ENCODE measurements at places on chromosomes 16 and 17.
A peak's percentile ranks its signal among the peaks of the same experiment; 100 is the strongest.

DNA sequence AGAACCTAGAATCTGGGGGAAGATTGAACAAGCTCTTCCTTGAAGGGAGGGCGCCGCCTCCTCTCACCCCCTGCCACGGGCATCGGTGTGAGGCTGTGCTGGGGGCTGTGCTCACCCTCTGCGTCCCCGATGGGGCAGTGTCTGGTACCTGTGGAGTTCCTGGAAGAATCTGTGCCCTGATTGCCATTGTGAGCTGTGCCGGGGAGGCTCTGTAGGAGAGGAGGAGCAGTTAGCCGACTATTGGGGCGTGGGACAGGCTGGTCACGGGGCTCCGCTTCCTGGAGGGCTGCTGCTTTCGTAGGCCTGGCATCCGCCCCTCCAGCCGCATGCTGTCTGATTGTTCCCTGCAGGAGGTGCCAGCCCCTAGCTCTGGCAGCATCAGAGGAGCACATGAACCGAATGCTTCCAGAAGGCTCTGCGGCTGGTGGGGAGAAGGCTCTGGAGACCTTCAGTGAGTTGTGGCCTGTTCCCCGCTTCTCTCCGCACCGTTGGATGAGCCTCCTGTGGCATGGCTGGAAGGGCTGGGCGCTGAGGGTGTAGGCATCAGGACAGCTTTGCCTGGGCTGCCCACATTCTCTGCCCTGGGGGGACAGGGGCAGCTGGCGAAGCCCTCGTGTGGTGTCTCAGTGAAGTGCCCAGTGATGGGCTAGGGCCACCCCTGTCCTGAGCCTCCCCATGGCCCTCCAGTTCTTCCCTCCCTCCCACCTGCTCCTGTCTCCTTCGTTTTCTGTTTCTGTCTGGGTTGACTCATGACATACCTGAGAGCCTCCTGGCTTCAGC is 86.9 kb downstream of the SEC14L1 start:
- H3K27ac ChIP-seq, result no peak overlapping the region
- no peak overlapping the region for H3K4me3 ChIP-seq
- H3K27me3 ChIP-seq, result no peaks in the 10 kb centered on the region
- no peaks in the 10 kb centered on the region for H3K36me3 ChIP-seq
- DNase-seq, result no peak

- peak; percentile 61 for DNase-seq
- H3K27ac ChIP-seq, result no peak overlapping the region
- no peaks in the 10 kb centered on the region for H3K27me3 ChIP-seq
- H3K36me3 ChIP-seq, result no peaks in the 10 kb centered on the region
- peaks cover 10% of the 10 kb centered on the region for H3K4me1 ChIP-seq
These were observed 9.6 kb upstream of the EIF1 start for GRCh38 chr17:41678907-41679739.

DNA sequence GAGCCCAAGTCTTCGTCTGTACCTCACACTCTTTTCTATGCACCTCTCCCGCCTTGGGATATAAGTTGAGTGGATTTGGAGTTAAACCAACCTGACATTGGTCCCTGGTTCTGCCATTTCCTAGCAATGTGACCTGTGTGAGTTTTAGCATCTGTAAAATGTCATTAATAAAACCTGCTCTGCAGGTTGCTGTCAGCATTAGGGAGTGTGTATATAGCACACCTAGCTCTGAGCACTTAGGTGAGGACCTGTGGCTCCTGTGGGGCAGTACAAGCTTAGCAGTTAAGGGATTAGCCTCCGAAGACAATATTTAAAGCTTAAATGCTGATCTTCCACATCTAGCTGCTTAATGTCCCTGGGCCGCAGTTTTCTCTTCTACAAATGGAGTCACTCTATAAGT is 248.0 kb downstream of the TMEM114 start:
- no peak overlapping the region for H3K27ac ChIP-seq
- H3K27me3 ChIP-seq, result no peaks in the 10 kb centered on the region
- no peak overlapping the region for H3K4me3 ChIP-seq
- DNase-seq, result no peak
- no peaks in the 10 kb centered on the region for H3K4me1 ChIP-seq

DNA sequence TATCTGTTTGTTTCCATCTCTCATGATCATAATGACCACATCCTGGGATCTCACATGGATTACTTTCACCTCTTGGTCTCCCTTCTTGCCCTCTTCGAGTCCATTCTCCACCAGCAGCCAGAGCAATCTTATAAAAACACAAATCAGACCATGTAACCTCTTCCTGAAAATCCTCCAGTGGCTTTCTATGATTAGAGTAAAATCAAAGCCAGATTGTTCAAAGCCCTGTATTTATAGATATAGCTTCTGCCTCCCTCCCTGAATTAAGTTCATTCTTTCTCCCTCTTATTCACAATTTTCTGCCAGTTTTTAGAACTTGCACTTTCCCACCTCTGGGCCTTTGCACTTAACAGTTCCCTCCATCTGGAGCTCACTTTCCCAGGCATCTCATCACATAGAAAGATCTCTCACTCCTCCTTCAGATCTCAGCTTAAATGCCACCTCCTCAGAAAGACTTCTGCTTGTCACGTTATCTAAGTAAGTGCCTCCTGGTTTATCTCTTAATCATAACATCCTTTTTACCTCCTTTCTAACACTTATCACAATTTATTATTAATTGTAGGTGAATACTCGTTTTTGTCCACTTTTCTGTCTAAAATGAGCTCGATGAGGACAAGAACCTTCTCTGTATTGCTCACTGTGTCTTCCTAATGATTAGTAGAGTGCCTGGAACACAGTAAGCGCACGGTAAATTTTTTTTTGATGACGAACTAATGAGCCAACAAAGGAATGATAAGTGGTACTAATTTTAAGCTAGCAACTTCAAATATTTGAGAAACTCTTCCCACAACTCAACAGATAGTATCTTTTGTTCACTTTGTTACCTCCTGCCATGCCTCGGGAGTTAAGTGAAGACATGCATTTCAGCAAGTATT is 80.5 kb downstream of the CYB561 start:
- no peak overlapping the region for H3K4me3 ChIP-seq
- no peaks in the 10 kb centered on the region for H3K36me3 ChIP-seq
- no peak for DNase-seq
- H3K27me3 ChIP-seq, result no peaks in the 10 kb centered on the region
- H3K27ac ChIP-seq, result no peak overlapping the region
- no peaks in the 10 kb centered on the region for H3K4me1 ChIP-seq

DNA sequence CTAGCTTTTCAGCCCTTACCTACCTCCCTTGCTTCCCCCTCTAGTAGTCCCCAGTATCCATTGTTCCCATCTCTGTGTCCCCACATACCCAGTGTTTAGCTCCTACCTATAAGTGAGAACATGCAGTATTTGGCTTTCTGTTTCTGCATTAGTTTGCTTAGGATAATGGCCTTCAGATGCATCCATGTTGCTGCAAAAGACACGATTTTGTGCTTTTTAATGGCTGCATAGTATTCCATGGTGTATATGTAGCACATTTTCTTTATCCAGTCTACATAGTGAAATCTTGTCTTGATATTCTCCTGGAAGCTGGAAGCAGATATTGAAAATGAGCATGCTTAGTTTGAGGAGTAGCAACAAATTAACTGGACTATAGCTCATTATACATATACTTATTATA is 45.7 kb upstream of the TANC2 start:
- no peak overlapping the region for H3K4me3 ChIP-seq
- DNase-seq, result peak; percentile 33
- no peaks in the 10 kb centered on the region for H3K36me3 ChIP-seq
- H3K27ac ChIP-seq, result no peak overlapping the region
- no peaks in the 10 kb centered on the region for H3K4me1 ChIP-seq
- H3K27me3 ChIP-seq, result no peaks in the 10 kb centered on the region

GRCh38 chr17:77853191-77853977 is 105.1 kb upstream of the TNRC6C start:
- no peaks in the 10 kb centered on the region for H3K4me1 ChIP-seq
- no peak overlapping the region for H3K27ac ChIP-seq
- no peak for DNase-seq
- H3K4me3 ChIP-seq, result no peak overlapping the region

DNA sequence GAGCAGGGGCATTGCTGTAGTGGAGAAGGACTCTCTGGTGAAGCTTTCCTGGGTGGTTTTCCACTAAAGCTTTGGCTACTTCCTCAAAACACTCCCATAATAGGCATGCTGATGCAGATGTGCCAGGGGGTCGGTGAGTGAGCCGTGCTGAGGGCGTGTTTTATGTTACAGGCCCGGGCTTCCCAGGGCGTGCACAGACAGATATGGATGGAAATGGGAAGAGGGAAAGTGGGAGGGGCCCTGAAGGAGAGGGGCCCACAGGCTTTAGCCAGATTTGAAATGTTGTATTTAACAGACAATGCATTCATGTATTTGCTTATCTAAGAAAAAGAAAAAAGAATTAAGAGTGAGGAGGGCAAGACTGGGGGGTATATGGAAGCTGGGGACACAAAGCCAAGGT is 56.3 kb downstream of the IL21R start:
- no peak for DNase-seq
- no peaks in the 10 kb centered on the region for H3K27me3 ChIP-seq
- no peaks in the 10 kb centered on the region for H3K4me1 ChIP-seq

GRCh38 chr17:46159686-46160085 is 33.5 kb downstream of the KANSL1 start:
- no peaks in the 10 kb centered on the region for H3K27me3 ChIP-seq
- peak overlapping the region; percentile 25 for H3K27ac ChIP-seq
- H3K36me3 ChIP-seq, result peaks cover 6% of the 10 kb centered on the region
- H3K4me1 ChIP-seq, result peaks cover 93% of the 10 kb centered on the region

DNA sequence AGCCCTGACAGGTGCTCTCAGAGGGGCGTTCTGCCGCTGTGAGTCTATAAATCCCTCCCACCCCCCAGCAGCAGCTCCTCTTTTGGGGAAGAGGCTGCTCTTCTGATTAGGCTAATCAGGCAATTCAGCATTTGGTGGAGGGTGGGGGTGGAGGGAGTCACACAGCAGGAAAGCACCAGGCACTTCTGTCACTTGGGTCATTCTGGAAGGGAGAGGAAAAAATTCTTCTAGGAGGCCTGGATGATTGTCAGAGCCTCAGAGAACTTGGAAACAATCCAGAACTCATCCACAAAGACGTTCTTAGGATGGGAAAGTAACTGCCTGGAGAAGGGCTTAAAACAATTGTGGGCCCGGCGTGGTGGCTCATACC is 7.3 kb upstream of the SSTR2 start:
- H3K27me3 ChIP-seq, result no peaks in the 10 kb centered on the region
- peak overlapping the region; percentile 96 for H3K27ac ChIP-seq
- H3K4me3 ChIP-seq, result peak overlapping the region; percentile 47
- no peaks in the 10 kb centered on the region for H3K36me3 ChIP-seq
- no peak for DNase-seq
